ENCODE measurements at places on chromosomes 5 and 9.

DNA sequence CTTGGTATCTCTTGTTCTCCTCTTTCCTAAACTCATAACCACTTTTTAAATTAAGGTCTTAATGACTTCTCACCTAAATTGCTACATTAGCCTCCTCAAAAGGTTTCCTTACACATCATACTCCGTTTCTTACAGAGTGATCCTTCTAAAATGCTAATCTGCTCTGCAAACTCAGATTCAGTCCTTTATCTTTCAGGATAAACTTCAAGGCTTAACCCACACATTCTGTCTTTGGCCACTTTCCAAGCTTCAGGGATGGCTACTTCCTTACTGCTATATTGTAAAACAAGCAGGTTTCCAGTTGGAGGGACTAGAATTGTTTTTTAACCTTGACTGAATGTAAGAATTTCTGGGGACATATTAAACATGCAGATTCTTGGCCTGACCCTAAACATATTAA is 105.5 kb upstream of the CHD1 start:
- no peak for DNase-seq

DNA sequence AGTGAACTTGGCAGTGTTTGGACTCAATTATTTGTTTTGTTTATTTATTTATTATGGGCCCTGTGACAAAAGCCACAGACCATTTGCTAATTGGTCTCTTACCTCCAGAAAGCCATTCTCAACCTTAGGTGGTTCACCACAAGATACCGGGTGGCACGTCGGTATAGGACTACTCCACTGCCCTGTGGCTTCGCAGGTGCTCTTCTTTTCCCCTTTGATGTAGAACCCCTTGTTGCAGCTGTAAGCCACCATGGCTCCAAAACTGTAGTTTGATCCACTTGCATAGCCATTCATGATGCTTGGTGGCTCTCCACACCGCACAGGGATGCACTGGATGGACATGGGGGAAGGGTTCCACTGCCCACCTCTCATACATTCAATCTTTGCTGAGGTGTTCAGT is 73.3 kb upstream of the TXNDC8 start:
- no peak for DNase-seq

DNA sequence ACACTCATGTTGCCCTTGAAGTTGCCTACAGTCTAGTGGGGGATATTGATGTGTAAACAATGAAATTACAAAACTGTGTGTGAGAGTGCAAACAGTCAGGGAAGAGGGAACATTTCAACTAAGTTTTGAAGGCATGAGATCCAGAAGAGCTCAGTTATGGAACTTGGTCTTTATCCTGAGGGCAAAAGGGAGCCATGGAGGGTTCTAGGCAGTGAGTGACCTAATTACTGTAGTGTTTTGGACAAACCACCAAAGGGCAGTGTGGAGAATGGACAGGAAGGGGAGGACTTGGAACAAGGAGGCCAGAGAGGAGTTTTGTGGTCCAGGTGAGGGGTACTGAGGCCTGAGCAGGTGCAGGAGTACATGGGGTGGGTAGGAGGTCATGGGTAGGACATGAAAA is 143.7 kb upstream of the SMIM23 start:
- no peak for DNase-seq

DNA sequence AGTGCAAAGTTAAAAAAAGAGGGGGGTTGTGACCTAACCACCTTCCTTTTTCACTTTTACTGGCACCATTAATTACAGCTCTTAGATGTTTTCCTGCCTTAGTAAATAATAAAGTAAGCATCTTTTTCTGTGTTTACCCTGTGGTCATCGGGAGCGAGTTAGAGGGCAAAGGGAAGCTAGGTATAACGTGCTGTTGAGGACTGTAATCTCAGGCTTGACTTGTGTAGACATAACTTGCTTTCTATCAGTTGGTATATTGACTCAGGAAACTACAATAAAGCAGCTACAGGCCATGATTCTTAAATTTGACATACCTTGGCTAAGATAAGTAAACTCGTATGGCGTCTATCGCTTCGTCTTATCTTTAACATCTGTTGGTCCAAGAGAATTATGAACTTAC is 509.8 kb upstream of the CHD1 start:
- DNase-seq: no peak

DNA sequence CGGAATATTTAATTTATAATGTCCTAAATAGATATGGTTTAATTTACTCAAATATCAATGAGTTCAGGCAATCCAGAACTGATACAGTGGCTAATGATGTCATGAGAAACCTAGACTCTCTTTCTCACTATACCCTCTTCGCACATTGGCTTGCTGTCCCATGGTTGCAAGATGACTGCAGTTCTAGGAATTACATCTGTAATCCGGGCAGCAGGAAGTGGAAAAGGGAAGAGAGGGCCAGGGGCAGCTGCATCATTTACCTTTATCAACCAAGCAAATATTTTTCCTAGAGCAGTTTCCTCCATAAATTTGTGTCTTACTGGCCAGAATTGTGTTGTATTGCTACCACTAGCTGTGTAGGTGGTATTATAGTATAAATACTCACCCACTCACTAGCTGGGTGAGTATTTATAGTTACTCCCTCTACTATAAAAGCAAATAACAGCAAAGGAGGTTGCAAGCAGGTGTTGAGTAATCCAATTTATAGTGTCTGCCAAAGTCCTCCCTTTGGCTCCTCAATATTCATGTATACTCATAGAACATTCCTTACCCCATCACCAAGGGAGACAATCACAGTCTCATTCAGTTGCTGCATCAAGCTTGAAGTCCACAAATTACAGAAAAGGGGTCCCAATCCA is 168.8 kb downstream of the DROSHA start:
- no peak for DNase-seq

DNA sequence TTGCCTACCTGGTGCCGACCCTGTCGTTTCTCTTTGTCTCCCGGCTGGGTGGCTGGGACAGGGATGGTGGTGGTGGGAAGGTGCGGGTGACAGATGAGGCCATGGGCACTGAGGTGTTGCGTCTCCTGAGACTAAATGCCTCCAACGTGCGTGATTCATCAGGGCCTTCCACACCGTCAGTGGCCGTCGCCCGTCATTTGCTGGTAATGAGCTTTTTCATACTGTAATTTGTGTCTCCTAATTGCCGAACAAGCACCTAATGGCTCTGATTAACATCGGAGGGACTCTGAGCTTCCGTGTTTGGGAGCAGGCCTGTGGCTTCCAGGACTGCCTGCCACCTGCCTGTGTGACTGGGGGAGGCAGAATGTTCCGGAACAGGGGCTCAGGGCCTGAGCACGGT is 35.2 kb downstream of the RXRA start:
- no peak for DNase-seq

DNA sequence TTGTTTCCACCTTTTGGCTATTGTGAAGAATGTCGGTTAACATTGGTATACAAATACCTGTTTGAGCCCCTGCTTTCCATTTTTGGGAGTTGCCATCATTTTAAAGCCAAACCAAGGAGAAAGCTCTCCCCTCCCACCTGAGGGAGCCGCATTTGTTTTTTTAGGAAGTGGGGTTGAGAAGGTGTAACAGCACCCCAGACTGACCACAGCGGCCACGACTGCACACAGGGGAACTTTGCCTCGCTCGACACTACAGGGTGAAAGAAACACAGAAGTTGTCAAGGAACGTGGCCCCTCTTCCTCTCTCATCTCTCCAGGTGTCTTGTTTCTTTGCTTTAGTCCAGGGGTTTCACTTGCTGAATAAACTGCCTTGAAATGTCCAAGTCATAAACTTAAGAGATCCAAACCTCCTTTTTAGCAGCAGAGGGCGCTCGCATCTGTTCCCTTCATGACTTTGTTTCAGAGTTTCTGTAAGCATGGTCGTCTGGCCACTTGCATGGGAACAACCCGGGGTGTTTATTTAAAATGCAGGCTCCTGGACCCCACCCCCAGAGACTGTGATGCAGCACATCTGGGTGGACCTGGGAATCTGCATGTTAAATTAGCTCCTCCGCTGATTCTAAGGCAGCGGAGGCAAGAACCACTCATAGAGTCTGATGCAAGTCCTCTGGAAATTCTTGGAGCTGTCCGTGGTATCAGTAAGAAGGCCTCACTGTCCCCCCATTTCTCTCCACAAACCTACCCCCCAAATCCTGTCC is 2.1 kb upstream of the TTLL11 start:
- no peak for DNase-seq

DNA sequence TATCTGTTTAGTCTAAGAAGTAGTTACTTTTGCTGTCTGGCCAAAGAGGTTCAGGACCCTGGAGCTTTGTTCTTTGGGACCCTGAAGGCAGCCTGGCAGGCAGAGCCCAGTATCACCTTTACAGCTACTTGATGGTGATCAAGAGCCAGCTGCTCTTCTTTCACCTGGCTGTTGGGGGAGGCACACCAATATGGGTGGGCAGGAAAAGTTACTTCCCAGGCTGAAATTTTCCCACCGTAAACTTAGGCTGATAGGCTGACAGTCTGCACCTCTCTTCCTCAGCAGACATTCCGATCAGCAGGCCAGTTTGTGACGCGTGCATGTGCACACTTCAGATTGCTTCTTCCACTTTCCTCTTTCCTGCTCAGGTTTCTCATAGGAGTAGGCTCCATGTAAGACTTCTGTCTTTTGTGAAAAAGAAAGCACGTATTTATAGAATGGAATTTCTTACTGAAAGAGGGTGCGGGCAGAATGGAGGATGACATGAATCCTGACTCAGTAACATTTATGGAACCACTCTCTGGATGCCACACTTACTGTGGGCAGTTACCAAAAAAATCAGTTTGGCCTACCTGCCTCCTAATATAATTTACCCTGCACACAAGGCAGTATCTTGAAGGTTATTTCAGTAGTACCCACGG is 223.9 kb upstream of the DMRT1 start:
- DNase-seq: no peak

- no peak for DNase-seq
Measured at GRCh38 chr9:108078811-108079210, 589.2 kb upstream of the KLF4 start.

Measured in cerebellar nuclear complex (tissue), 1 donor.